Activated naive CD8-positive, alpha-beta T cell treated with anti-CD3 and anti-CD28 coated beads, Interleukin-2, amount 10 ng/mL, durations not matched to agents 7 days and 5 days (primary cell): ENCODE measurements at places on chromosomes 7 and 10.

DNA sequence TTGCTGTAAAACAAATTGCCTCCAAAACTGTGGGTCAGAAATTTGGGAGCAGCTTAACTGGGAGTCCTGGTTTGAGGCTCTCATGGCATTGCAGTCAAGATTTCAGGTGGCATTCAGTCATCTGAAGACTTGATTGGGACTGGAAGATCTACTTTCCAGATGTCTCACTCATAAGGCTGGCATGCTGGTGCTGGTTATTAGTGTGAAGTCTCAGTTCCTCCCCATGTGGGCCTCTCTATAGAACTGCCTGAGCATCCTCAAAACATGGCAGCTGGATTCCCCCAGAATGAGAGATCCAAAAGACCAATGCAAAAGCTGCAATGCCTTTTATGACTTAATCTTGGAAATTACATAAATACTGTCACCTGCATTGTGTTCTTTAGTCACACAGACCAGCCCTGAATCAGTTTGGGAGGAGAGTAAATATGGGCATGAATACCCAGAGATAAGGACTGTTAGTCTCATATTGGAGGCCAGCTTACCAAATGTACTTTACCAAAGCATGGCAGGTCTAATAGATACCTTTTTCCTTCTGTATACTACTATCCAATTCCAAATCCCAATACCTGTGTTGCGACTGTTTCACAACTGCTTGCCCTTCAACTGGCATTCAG lies 6.5 kb upstream of the HERPUD2 start:
- DNase-seq = no peak

DNA sequence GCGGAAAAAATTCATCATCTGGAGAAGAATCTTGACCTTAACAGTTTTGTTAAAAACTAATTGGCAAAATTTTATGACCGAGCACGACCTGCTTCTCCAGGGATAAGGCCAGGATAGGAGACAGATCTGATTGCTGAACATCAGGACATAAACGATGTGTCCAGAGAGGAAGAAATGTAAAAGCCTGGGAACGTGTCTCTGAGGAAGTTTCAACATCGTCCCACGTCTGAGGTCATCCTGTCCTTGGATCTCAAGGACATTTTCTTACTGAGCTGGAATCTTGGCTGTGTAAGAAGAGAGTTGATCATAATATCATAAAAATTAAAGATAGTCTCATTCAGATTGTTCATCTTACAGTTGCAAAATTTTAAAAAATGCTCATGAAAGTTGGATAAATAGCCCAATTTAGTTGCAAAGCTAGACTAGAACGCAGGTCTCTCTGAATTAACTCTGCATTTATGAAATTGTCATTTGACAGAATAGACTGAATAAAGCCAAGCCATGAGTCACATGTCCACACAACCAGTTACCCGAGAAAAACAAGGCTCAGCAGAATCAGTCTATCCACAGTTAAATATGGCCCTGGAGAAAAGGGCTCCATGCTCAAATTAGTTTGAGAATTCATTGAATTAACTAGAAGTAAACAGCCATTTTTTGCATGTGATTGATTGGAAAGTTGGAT lies 120.0 kb upstream of the EGFR start:
- no peak for DNase-seq

- DNase-seq = no peak
Observed at GRCh38 chr10:37856881-37857286, 526 bp downstream of the ZNF248 start.

DNA sequence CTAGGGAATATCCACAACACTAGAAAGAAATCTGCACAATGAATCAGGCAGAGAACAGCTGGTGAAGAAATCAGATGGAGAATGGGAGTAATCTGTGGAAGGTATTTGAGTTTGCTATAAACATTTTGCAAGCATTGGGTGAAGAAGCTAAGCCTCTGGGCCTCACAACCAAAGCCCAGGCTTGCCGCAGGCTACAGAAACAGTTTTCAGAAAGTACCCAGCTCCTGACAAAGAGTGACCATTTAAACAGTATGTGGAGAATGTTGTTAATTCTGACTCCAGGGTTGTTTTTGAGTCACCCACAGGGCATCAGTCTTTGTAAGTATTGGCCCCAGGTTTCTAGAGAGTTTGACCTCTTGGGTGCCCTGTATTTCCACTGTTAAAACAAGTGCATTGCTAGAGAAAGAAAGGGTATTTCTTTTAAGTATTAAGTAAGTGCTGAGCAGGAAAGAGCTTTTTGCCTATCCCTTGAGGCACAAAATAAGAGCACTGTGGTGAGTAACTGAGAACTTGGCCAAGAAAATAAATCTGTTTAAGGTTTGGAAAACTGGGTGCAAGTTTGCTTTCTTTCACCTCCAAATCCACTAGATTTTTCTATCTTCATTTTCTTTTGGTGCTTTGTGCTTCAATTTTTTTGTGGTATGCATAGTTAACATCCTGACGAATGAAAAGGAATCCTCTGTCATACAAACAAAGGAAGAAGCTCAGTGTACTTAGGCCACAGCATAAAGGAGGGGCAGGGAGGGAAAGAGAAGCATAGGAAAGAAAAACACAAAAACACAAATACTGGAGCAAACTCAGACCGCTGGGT lies 691.8 kb downstream of the SUGCT start:
- DNase-seq = no peak

- no peak for DNase-seq
Observed at GRCh38 chr10:124117833-124118232, 24.4 kb upstream of the CHST15 start.

- DNase-seq = no peak
Observed at GRCh38 chr7:18345641-18346234, 149.8 kb upstream of the HDAC9 start.

DNA sequence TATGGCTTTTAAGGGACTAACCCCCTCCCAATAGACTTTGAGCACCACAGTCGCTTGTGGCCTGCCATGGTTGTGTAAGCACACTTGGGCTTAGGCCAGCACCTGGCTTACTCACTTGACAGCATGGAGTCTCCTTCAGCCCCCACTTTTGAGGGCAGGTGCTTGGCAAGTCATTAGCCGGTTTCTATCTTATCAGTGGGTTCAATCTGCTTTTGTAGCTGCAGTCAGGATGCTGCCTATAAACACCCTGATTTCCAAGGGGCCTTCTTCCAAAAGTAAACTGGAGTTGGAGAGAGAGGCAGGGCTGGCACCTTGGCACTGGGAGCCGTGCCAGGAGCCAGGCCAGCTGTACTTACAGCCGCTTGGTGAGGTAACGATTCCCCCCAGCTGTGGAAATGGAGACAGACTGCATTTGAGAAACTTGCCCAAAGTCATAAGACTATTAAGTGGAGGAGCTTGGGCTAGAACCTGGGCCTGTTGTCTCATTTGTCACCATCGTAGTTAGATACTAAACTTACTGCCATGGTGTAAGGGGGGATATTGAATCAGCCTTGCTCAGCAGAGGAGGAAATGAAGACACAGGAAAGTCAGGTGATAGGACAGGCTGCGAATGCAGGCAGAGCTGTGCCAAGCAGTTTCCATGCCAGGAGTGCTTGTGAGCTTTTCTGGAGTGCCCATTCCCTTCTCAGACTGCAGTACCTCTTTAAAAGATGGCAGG lies 92.2 kb upstream of the EFCAB10 start:
- DNase-seq = no peak

- DNase-seq = no peak
Observed at GRCh38 chr10:20330246-20330645, 514.0 kb downstream of the PLXDC2 start.

- DNase-seq = no peak
Observed at GRCh38 chr10:86292462-86293395, 73.9 kb downstream of the GRID1 start.

DNA sequence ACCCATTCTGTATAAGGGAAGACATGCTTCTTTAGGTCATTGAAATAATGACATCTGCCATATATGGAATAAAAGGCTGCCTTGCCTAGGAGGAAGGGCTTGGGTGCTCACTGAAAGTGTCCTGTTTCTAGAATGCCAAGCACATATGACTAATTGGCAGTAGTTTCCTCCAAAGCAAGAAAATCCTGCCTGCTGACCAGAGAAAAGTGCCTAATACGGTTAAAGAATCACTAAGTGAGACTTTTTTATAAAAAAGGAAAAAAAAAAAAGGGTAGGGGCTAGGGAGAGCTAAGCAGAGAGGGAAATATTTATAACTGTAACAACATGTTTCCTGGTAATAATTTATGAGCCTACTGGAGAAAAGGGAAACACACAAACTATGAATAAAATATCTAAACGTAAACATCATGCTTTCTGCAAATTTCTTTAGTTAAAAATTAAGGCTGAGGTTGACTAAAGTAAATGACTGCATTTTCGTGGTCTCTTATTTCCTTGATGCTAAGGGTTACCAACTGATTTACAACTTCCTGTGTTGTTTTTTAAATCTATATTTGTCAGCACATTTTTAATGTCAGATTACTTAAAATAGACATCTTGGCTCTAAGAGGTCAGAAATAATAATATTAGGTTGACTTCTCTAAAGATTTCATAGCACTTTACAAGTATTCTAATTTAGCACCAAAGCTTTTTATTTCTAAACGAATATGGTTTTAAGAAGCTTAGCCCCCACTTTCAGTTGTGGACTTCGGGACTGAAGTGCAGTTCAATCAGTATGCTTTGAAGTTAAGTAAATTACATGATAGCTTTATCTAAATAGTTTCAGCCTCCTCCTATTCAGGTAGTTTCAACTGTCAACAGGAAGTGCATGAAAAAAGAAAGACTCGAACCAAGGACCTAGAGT lies 89.6 kb downstream of the CABCOCO1 start:
- DNase-seq = no peak

DNA sequence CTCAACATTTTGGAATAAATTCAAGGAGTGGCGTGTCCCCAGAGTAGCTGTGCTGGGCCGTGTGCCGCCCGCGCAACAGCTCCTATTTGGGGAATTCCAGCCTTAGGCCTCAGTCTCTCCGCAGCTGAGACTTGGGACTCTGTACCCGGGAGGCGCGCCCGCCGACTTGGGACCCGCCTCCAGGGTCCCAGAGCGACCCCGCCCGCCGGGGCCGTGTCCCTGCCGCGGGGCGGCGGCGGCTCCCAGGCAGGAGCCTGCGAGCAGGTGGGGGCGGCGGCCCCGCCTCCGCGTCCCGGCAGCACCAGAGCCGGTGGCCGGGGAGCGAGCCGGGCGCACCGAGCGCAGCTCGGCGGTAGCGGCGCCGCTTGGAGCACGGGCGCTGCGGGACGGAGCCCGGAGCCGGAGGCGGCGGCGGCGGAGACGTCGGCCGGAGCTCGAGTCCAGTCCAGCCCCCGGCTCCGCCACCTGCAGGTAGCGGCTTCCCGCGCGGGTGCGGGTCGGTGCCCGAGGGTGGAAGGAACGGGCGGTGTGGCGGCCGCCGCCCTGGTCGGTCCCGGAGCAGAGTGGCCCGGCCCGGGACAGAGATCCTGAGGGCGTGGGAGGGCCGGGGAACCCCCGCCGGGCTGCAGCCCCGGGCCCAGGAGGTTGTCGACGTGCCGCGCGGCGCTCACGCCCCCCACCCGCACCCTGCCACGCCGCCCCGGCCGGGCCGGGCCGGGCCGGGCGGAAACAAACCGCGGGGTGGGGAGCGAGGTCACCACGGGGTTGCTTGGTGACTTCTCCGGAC lies at the start of gene WIPF3:
WIPF3 (plus strand) TSS at position 301 of the 787 bp plus-strand sequence. CDS start 28,217 bp downstream, outside the sequence.
- peak; percentile 33 for DNase-seq

- DNase-seq = no peak
Observed at GRCh38 chr7:30598121-30598876, 3.6 kb downstream of the GARS1 start.

- DNase-seq = no peak
Observed at GRCh38 chr7:3585826-3586225, 284.8 kb downstream of the SDK1 start.

GRCh38 chr7:98303176-98303865 lies 21.8 kb downstream of the BRI3 start:
- DNase-seq = no peak
